Esophagus squamous epithelium (tissue), 5 donors: ENCODE measurements at places on chromosomes 4 and X. TPM values are rescaled to one million over a fixed set of nuclear protein-coding genes. Genes with fewer than 3 reads are reported as not detected.

The HEPH gene
- total RNA-seq: 0.76 TPM

The FGFRL1 gene
- total RNA-seq: 2.8 TPM

The HOPX gene
- 373 TPM for total RNA-seq

The ADH1C gene
- total RNA-seq: 10.8 TPM

The SLC9B1 gene
- total RNA-seq: not detected

The CENPVL1 gene
- total RNA-seq: not detected

The ANKRD50 gene
- 19.0 TPM for total RNA-seq

The ETDA gene
- not detected for total RNA-seq

The ADGRG4 gene
- total RNA-seq: not detected

The WDR17 gene
- 0.11 TPM for total RNA-seq

The SORBS2 gene
- total RNA-seq: 286 TPM

The RENBP gene
- not detected for total RNA-seq

The TMEM154 gene
- 75.8 TPM for total RNA-seq

The PCDH7 gene
- 68.9 TPM for total RNA-seq

The SOD3 gene
- 5.0 TPM for total RNA-seq

The SMR3A gene
- total RNA-seq: not detected

The PDGFRA gene
- total RNA-seq: 10.9 TPM
